ENCODE measurements at places on chromosomes 11 and 22. TPM values are rescaled to one million over a fixed set of nuclear protein-coding genes. Genes with fewer than 3 reads are reported as not detected.
A peak's percentile ranks its signal among the peaks of the same experiment; 100 is the strongest.

Gene GNAZ
- 11.1 TPM for total RNA-seq

Gene SSTR3
- total RNA-seq = 0.66 TPM

- no peak overlapping the region for H3K27ac ChIP-seq
- no peaks in the 10 kb centered on the region for H3K4me1 ChIP-seq
- H3K36me3 ChIP-seq = no peaks in the 10 kb centered on the region
These were observed 17.3 kb downstream of the GALNT18 start for GRCh38 chr11:11604370-11604990.

DNA sequence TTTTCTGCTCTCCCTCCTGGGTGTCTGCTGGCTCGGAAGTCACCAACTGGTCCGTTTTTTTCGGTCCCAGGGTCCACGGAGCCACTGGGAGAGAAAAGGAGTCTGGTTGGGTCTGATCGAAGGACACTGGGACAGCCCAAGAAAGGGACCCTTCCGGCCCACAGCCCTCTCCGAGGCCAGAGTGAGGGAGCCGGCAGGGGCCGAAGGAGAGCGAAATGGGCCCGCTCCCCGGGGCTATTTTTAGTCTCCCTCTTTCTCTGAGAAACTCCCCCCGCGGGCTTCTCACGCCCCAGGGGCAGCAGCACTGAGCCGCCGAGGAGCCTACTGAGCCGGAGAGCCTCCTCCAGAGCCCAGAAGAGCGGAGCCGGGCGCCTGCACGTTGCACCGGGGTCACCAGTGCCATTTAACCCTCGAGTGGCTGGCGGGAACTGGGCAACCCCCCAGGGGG lies 1.9 kb downstream of the ESAM start:
- H3K4me3 ChIP-seq = peak overlapping the region; percentile 74
- H3K4me1 ChIP-seq = peaks cover 58% of the 10 kb centered on the region
- no peak overlapping the region for H3K27ac ChIP-seq
- DNase-seq = no peak
- H3K27me3 ChIP-seq = peaks cover 78% of the 10 kb centered on the region
- H3K36me3 ChIP-seq = peaks cover 5% of the 10 kb centered on the region

- H3K36me3 ChIP-seq = no peaks in the 10 kb centered on the region
- H3K27ac ChIP-seq = no peak overlapping the region
- H3K4me1 ChIP-seq = peaks cover 13% of the 10 kb centered on the region
- no peak overlapping the region for H3K4me3 ChIP-seq
These were observed 3.0 kb upstream of the CSF2RB start for GRCh38 chr22:36910461-36910860.
